Stimulated activated CD4-positive, alpha-beta T cell treated with anti-CD3 and anti-CD28 coated beads, Interleukin-4, amount 100 ng/mL, for 48 hours (primary cell): ENCODE measurements at places on chromosomes 5 and 9.

DNA sequence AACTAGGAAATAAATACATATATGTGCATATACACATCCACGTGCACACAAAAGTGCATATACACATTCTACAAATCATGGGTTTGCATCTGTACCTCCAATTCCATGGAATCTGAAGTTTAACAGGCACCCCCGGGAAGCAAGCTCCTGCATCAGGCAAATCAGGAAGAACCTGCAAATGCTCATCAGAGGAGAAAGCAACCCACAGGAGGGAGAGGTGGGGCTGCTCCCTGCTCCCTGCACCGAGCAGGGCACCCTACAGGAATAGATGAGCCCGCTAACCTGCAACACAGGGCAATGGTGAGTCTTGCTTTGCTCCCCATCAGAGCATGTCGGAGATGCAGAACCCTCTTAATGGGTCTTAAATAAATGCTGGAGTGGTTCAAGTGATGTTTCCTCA is 151.3 kb downstream of the DAB2IP start:
- DNase-seq = no peak

DNA sequence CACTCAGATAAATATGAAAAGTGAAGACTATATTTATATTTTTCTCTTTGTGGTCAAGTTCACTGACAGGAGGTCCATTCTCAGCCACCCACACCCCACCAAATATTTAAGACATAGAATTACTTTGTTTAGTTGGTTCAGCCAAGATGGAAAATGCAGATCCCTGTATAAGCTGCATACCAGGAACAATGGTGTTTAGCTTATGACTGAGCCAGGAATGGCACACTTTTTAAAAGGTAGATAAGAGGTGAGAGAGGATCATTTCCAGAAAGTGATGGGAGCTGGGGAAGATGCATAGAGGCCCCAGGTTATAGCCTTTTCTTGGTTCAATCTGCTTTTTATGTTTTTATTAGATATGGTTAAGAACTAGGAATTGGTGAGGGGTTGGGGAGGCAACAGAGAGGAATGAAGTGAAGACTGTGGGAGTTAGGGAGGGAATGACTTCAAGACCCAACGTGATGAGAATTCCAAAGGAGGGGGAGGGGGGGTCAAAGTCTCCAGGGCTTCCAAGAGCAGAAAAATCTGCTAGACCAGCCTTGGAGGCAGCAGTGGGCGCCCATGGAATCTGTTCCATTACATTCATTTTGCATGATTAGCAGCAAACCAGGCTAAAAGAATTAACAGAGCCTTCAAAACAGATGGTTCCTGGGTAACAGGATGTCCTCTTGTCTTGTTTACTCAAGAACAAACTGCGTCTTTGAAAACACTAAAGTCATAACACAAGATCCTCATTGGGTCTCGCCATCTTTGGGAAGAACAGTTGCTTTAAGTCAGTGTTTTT is 95.2 kb downstream of the FGF1 start:
- DNase-seq = no peak

- no peak for DNase-seq
Observed at GRCh38 chr5:6043491-6044310, 334.6 kb downstream of the MED10 start.

GRCh38 chr9:31848505-31849285 is 535.7 kb upstream of the ACO1 start:
- DNase-seq = no peak

GRCh38 chr5:66660396-66660795 is 64.2 kb downstream of the MAST4 start:
- no peak for DNase-seq
